K562 (cell line): ENCODE measurements at places on chromosomes 16 and 17. TPM values are rescaled to one million over a fixed set of nuclear protein-coding genes. Genes with fewer than 3 reads are reported as not detected.

GRCh38 chr16:15822957-15823356 is 33.9 kb downstream of the MYH11 start:
- H3K4me1 ChIP-seq = no peaks in the 10 kb centered on the region
- H3K36me3 ChIP-seq = no peaks in the 10 kb centered on the region
- no peak overlapping the region for H3K4me3 ChIP-seq
- no peak overlapping the region for H3K27ac ChIP-seq
- no peak for DNase-seq

GRCh38 chr16:12057266-12057665 is 80.7 kb downstream of the SNX29 start:
- no peak overlapping the region for H3K27ac ChIP-seq
- no peaks in the 10 kb centered on the region for H3K27me3 ChIP-seq
- no peak for DNase-seq
- H3K4me1 ChIP-seq = peaks cover 8% of the 10 kb centered on the region; the same call in 2 of the 3 replicates
- H3K4me3 ChIP-seq = no peak overlapping the region

Gene DPEP1
- 0.20 and 0.22 TPM in 2 replicates for total RNA-seq

GRCh38 chr16:64206862-64207261 is 915.0 kb downstream of the CDH11 start:
- DNase-seq = no peak
- no peak overlapping the region for H3K27ac ChIP-seq
- H3K36me3 ChIP-seq = no peaks in the 10 kb centered on the region
- no peaks in the 10 kb centered on the region for H3K27me3 ChIP-seq
- H3K4me1 ChIP-seq = no peaks in the 10 kb centered on the region

Gene GFAP
- total RNA-seq = 0.25 and 1.4 TPM in 2 replicates

GRCh38 chr16:56617212-56618085 is 8.1 kb upstream of the MT1E start:
- no peak for DNase-seq
- H3K36me3 ChIP-seq = no peaks in the 10 kb centered on the region
- peaks cover 6% of the 10 kb centered on the region; the same call in 1 of the 2 replicates for H3K4me1 ChIP-seq
- H3K4me3 ChIP-seq = no peak overlapping the region
- no peak overlapping the region for H3K27ac ChIP-seq

Gene KIF18B
- 39.5 and 42.8 TPM in 2 replicates for total RNA-seq

DNA sequence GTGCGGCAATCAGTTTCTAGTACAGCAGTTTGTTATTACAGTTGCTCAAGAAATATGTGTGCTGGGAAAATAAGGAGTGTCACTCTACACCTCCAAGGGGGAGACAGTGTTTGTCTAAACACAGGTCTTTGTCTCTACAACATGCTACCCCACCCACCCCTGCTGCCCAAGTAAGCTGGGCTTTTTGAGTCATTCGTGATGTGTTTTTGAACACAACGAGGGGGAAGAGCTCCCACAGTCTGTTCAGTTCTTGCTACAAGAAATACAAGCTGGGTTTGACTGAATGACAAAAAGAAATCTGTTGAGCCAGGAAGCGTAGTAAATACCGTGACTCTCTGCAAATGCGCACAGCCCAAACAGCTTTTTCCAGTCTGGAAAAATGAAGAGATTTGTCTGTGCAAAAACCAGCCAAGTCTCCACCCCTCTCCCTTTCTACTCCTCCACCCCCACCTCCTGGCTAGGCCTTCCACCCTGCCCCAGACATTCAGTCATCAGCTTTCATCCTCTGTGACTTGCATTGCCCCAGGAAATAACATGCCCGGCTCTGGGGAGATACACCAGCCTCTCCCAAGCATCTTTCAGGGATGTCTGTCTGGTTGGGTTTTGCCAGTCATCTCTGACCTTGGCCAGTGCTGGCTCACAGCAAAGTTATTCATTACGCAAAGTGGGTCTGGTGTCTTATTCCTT is 25.7 kb downstream of the CHD9 start:
- H3K27ac ChIP-seq = 0 out of 3 replicates have a peak overlapping the region, but pooled peaks have one; percentile 28
- peaks cover 5% of the 10 kb centered on the region; the same call in 1 of the 2 replicates for H3K4me1 ChIP-seq
- DNase-seq = no peak
- no peak overlapping the region for H3K4me3 ChIP-seq

GRCh38 chr16:65576139-65576538 is 454.3 kb upstream of the CDH11 start:
- no peak overlapping the region for H3K27ac ChIP-seq
- no peak overlapping the region for H3K4me3 ChIP-seq
- DNase-seq = no peak
- H3K36me3 ChIP-seq = no peaks in the 10 kb centered on the region
- H3K4me1 ChIP-seq = no peaks in the 10 kb centered on the region
- H3K27me3 ChIP-seq = no peaks in the 10 kb centered on the region

GRCh38 chr17:59846394-59847165 is 46.2 kb downstream of the TUBD1 start:
- peaks cover 7% of the 10 kb centered on the region; the same call in 2 of the 3 replicates for H3K36me3 ChIP-seq
- DNase-seq = peak; percentile 21
- H3K27me3 ChIP-seq = no peaks in the 10 kb centered on the region

DNA sequence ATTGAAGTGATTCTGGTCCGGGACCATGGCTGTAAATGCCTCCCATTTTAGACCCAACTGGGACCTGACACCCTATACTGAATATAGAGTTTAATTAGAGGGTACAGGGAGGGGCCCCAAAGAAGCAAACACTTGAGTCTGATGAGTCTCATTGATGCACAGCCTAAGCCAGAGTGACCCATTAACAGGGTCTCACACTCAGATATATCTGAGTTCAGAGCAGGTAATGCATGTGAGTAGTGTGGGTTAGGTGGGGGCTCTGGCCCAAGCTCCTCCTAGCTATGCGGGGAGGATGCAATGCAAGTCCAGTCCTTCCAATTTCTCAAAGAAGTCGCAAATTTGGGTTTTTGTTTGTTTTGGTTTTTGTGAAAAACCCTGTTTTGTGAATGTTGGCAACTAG is 17.1 kb upstream of the MARCHF10 start:
- no peaks in the 10 kb centered on the region for H3K36me3 ChIP-seq
- H3K27me3 ChIP-seq = peaks cover 28% of the 10 kb centered on the region
- H3K4me3 ChIP-seq = no peak overlapping the region
- no peak overlapping the region for H3K27ac ChIP-seq

DNA sequence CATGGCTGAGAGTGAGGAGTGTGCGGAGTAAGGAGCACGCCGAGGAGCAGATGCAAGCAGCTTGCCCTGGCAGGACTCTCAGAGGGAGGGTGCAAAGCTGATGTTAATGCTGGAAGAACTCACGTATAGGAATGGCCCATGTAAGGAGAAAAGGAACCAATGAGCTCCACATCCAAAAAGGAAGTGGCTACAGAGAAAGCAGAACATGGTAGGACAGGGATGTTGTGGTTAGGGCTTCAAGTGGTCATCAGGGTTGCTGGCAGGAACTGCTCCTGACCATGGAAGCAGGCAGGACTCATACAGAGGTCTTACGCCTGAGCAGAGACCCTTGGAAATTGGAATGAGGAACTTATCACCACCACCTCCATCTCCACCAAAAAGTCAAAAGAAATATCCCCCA is 5.2 kb downstream of the MYO1D start:
- H3K4me3 ChIP-seq = no peak overlapping the region
- peaks cover 20% of the 10 kb centered on the region; the same call in 2 of the 3 replicates for H3K36me3 ChIP-seq
- DNase-seq = no peak
- H3K4me1 ChIP-seq = peaks cover 14% of the 10 kb centered on the region

Gene DLX4
- 1.7 TPM in 2 replicates for total RNA-seq

DNA sequence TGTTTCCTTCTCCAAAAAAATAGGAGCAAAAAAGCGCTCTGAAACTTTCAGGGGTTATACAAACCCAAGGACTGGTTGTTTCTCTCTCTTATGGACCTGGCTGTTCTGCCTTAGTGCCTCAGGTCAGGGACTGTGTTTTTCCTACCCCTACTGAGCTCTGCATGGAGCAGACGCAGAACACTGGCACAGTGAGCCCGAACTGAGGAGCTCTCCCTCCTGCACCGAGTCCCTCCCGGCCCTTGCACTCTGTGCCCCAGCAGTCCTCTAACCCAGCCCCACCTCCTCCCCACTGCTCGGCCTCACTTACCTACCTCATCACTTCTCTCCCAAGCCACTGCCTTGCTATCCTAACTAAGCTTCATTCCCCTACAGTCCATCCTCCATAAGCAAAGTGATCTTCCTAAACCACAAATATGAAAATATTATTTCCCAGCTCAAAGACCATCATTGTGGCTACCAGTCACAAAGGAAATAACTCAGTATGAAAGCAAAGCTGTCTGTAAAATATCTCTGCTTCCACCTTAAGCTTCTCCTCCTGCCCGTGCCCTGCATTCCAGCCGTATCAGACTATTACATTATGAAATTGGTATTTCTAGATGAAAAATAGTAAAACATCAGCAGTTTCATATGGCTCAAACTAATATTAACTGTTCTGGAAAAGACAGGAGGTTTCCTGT is 13.6 kb downstream of the MEIOB start:
- no peak for DNase-seq
- H3K4me3 ChIP-seq = no peak overlapping the region
- H3K36me3 ChIP-seq = peaks cover 80% of the 10 kb centered on the region
- no peaks in the 10 kb centered on the region for H3K27me3 ChIP-seq

Gene VPS25
- 131 TPM in 2 replicates for total RNA-seq

GRCh38 chr17:21292867-21293830 is 8.6 kb downstream of the MAP2K3 start:
- H3K36me3 ChIP-seq = no peaks in the 10 kb centered on the region
- peaks cover 74% of the 10 kb centered on the region for H3K4me1 ChIP-seq
- no peaks in the 10 kb centered on the region for H3K27me3 ChIP-seq
- no peak for DNase-seq
- H3K27ac ChIP-seq = no peak overlapping the region
- no peak overlapping the region for H3K4me3 ChIP-seq

- H3K36me3 ChIP-seq = no peaks in the 10 kb centered on the region
- H3K4me1 ChIP-seq = no peaks in the 10 kb centered on the region
- H3K27me3 ChIP-seq = no peaks in the 10 kb centered on the region
- DNase-seq = no peak
- no peak overlapping the region for H3K27ac ChIP-seq
- no peak overlapping the region for H3K4me3 ChIP-seq
Observed at GRCh38 chr17:72338847-72339790, 218.3 kb downstream of the SOX9 start.

- no peak for DNase-seq
- peaks cover 14% of the 10 kb centered on the region for H3K4me1 ChIP-seq
- H3K27me3 ChIP-seq = no peaks in the 10 kb centered on the region
- peaks cover 8% of the 10 kb centered on the region; the same call in 1 of the 3 replicates for H3K36me3 ChIP-seq
Observed at GRCh38 chr17:37361543-37361942, 14.2 kb upstream of the C17orf78 start.

DNA sequence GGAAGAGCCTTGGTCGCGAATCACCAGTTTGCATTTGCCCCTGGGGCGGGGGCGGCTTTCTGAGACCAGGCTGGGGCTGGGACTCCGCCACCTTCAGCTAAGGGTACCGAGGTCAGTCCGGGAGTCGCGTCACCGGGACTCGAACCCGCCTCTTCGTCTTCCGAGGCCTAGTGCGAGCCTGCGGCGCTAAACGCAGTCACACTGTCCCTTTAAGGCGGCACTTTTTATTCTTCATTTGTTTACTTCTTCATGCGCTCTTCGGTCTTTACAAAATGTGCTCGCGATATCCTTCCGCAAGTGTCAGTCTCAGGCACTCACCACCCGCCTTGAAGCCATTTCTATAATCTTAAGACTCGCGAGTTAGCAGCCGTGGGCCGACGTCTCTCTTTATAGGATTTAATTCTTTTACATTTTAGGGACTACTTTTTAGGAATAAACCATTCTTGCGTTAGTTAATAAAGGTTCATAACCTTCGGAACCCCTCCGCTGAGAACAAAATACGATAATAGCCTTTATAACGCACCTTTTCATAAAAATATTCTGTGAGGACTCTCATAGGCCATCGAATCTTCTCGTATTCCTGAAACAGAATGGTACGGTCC is 593 bp upstream of the HEXIM1 start:
- H3K27ac ChIP-seq = peak overlapping the region; percentile 97
- H3K36me3 ChIP-seq = peaks cover 3% of the 10 kb centered on the region; the same call in 1 of the 3 replicates
- DNase-seq = peak; percentile 66
- H3K27me3 ChIP-seq = no peaks in the 10 kb centered on the region
- peak overlapping the region; percentile 51 for H3K4me3 ChIP-seq

- no peak overlapping the region for H3K27ac ChIP-seq
- peaks cover 59% of the 10 kb centered on the region for H3K4me1 ChIP-seq
- H3K27me3 ChIP-seq = no peaks in the 10 kb centered on the region
- no peak overlapping the region for H3K4me3 ChIP-seq
Observed at GRCh38 chr17:81837641-81838040, 2.8 kb upstream of the PPP1R27 start.

- H3K4me3 ChIP-seq = no peak overlapping the region
- H3K27ac ChIP-seq = no peak overlapping the region
- no peak for DNase-seq
- peaks cover 3% of the 10 kb centered on the region; the same call in 1 of the 3 replicates for H3K27me3 ChIP-seq
- H3K36me3 ChIP-seq = no peaks in the 10 kb centered on the region
Observed at GRCh38 chr17:28521311-28522085, 15.3 kb downstream of the FOXN1 start.
